CD4-positive, alpha-beta T cell treated with Interferon gamma for 1 hour (primary cell): ENCODE measurements at places on chromosomes 1 and 21.
A peak's percentile ranks its signal among the peaks of the same experiment; 100 is the strongest.

GRCh38 chr1:17190010-17190995 lies 14.6 kb upstream of the PADI1 start:
- no peak for DNase-seq

- peak; percentile 13 for DNase-seq
Observed at GRCh38 chr1:174021591-174022079, 522 bp downstream of the RC3H1 start.

- no peak for DNase-seq
Observed at GRCh38 chr1:116882866-116883265, 26.9 kb upstream of the PTGFRN start.

DNA sequence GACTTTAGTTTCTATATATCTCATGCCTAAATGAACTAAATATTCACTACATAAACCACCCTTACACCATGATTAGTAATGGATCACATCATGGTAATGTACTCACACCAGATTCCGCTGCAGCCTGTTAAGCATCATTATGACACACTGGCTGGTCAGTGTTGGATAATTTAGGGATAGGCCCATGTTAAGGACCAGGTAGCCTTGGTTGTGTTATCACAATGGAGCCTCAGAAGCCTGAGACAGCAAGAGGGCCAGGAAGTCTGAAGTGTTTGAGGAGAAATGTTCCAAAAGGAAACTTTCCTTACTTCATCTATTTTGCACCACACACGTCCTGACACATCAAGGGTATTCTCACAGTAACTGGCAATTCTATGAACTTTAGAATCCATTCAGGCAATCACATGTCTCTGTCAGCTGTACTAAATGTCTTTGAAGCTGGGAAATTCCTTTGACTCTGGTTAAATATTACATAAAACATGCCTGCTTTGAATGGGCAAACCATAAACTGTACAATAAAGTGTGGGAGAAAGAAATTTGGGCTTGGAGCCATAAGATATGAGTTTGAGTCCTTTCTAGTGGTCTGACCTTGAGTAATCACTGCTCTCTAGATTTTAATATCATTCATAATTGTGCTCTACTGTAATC lies 105.3 kb upstream of the DPT start:
- no peak for DNase-seq

DNA sequence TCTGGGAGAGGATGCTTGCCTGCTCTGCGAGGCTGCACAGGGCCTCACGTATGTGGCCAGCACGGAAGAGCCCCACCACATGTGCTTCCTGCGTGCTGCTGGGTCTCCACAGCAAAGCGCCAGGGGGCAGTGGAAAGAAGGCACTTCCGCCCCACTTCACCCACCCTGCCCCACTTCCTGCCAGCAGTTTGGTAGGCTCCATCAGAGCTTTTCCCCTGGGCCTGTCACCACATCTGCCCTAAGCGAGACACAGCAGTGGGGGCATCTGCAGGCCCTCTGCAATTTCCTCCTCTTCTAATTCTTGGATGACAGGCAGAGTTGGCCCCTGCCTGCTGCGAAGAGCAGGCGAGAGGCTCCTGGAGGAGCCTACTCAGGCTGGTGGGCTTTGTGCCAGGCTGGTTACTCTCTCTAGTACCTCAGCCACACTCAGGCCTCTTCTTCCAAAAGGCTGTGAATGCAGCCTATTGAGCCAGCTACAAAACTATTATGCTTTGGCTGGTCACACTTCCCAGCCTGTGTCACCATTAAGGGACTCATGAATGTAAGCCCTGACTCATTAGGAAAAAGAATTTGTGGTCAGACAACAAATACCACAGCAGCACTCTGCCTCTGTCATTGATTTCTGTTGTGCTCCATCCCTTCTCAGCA lies 25.0 kb downstream of the CD244 start:
- DNase-seq = peak; percentile 86

GRCh38 chr1:220734571-220735326 lies 13.4 kb upstream of the MTARC2 start:
- DNase-seq = no peak

DNA sequence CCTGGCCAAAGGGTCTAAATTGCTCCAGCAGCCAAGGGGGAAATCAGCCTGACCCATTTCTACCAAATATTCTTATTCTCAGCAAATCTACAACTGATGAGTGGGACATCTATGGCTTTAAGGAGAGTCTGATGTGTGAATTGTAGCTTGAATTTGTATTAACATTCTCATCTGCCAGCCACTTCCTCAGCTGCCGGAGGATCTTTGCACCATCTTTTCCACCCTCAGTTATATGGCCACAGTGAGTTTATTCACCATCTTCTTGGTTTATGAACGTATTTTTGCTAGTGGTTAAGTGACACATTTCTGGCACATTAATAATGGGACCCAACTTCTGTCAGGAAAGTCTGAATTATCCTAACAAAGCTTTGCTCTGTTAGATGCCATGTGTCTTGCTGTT lies 69.6 kb downstream of the COLGALT2 start:
- DNase-seq = no peak

DNA sequence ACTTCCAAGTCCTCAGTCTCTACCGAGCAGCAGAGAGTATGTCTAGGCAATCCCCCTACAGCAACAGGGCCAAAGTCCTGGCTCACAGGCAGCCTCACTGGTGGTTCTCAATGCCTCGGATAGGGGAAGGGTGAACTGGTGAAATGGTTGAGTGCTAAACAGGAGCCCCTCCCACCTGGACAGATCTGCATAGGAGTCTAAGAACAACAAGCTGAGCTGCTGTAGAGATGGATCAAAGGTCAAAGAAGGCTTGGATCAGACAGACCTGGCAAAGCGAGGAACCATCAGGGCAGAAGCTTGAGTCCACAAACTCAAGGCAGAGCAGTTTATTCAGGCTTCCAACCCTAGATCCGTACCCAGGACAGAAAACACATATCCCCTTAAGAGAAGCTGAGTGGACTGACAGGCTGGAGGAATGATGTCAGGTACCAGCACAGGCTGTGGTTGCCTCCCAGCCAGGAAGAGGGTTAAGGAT lies 31.8 kb downstream of the RABIF start:
- no peak for DNase-seq

- DNase-seq = no peak
Observed at GRCh38 chr1:221376286-221376685, 365.6 kb downstream of the DUSP10 start.

DNA sequence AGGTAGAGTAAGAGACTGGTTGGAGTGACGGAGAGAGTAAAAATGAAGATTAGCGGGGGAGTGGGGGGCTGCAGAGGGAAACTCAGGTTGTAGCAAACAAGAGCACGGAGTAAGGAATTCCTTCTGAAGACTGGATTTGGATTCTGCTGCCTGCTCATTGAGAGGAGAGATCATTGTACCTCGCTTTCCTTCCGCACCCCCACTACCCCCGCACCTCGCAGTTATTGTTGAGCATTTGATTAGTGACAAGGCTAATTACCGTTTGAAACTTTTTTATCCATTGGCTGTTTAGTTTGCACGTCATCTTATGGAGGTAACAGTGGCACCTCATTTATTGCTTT lies 463 bp downstream of the PRPF3 start:
- no peak for DNase-seq

GRCh38 chr1:38061883-38062328 lies 15.3 kb upstream of the POU3F1 start:
- no peak for DNase-seq

DNA sequence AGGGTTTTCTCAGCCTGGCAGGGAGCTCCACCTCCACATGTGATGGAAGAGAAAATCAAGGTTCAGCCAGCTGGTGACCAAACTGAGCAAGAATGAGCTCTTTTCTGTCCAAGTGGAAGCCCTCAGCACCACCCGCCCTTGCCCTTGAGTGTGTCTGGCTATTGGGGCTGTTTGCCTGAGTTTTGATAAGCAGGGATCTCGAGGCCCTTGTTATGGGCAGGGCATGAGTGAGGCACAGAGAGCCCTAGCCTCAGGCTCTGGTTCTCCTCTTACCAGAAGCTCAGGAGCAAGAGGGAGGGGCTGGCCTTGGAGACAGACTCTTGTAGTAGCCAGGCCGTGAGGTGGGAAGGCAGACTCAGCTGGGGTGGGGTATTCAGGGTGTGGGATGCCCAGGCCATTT lies 37.5 kb upstream of the ARF1 start:
- DNase-seq = no peak

DNA sequence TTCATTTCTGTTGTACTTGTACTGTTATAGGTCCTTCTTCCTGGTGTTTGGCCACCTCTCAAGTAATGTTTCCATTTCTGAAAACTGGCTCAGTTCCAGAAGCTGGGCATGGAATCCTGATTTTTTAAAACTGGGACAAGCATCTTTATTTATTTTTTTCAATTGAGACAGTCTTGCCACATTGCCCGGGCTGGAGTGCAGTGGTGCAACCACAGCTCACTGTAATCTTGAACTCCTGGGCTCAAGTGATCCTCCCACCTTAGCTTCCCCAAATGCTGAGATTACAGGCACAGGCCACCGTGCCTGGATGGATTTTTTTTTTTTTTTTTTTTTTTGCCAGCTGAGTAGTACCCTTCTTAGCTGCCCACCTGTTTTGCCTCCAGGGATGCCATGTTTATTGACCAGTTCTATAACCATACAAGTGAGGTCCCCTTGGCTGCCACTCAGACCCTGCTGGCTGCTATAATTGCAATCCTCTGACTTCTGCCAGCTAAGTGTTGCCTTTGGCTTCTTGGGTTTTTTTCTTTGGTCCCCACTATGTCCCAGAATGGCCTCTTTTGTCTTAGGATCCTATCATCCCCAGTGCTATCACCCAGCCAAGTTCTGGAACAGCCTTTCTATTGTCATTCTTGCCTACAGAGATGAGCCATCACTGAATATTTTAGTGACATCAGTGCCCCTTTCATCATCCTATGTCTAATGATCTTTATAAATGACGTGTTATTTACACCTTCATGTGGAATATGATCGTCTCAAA lies 3.9 kb upstream of the DIP2A start:
- DNase-seq = no peak

- no peak for DNase-seq
Observed at GRCh38 chr1:152050886-152051675, 14.3 kb upstream of the S100A11 start.

DNA sequence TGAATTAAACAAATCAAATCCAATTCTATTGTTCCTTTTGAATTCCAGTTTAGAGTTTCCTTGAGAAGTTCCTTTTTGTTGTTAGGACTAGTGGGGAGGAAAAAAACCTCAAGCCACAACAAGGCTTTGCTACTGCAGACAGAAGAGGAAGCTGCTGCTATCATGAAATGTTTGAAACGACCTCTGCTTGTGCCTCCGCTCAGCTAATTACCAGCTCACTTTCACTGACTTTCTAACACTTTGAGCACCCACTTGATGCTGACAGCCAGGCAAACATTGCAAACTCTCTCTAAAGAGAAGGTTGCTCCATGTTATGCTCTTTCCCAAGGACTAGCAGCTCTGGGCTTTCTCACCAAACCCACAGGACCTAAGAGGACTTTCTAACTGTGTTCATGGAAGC lies 203.9 kb upstream of the PROX1 start:
- DNase-seq = no peak

- DNase-seq = no peak
Observed at GRCh38 chr1:154575951-154576566, 8.5 kb downstream of the CHRNB2 start.

DNA sequence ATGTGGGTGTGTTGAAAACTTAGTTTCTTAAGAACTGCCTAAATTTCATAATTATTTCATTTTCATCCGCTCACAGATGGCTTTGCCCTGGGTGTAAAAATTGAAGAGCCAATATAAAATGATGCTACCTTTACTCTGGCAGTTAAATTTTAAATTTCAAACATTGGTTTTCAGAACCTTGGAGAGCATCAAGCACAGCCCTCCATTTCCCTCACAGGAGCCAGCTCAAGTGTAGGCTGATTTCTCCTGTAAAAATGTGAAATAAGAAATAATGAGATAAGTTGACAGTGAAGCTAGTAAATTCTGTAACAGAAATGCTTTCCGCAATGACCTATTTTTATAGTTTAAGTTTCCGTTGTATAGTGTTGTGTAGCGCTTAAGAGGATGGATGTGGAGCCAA lies 53.9 kb upstream of the AKT3 start:
- no peak for DNase-seq

DNA sequence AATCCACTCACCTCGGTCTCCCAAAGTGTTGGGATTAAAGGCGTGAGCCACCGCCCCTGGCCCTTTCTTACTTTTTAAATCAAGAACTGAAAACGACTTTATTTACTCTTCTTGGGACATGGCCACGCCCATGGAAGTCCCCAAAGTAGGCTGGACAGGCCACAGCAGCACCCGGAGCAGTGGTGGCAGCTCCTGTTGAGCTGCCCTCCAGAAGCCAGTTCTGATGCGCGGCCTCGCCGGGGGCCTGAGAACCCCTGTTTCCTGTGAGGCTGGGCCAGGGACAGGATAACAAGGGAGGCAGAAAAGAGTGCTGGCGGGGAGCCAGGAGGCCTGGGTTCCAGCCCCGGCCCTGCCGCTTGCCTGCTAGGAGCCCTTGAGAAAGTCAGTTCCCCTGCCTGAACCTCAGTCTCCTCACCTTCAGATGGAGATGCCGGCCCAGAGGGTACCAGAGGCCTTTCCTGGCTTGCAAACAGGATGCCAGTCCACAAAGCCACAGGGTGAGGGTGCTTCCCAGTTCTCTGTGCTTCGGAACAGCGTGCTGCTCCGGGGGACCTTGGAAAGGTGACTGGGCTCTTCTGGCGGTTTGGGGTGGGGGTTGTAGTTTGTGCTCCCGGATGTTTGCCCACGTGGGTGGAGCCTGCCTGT lies 59.4 kb downstream of the RUNX3 start:
- no peak for DNase-seq

- DNase-seq = no peak
Observed at GRCh38 chr1:59419361-59420140, 122.7 kb downstream of the FGGY start.

DNA sequence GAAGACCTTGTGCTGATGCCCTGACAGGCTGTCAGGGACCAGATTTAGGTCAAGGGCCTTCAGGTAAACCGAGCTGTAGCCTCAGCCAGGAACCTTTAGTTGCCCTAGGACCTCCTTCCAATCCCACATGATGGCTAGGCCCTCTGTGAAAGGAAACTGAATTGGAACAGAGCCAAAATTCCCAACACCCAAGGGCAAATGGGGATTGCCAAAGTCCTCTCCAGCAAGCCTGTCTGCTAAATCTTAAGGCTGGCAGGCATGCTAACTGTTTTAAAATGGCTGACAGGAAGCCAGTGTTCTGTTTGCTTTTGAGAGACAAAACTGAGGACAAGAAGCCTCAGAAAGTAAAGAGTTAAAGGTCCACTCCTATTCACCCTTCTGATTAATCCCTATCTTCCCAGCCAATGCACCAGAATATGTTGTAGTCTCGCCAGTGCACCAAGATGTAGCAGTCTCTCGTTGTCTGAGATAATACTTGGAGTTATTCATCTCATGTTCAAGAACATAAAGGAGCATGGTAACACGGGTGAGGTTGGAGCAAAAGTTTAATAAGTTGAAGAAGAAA lies 35.1 kb downstream of the MSTO1 start:
- no peak for DNase-seq

GRCh38 chr1:47181955-47182675 lies 7.7 kb downstream of the PDZK1IP1 start:
- DNase-seq = no peak

DNA sequence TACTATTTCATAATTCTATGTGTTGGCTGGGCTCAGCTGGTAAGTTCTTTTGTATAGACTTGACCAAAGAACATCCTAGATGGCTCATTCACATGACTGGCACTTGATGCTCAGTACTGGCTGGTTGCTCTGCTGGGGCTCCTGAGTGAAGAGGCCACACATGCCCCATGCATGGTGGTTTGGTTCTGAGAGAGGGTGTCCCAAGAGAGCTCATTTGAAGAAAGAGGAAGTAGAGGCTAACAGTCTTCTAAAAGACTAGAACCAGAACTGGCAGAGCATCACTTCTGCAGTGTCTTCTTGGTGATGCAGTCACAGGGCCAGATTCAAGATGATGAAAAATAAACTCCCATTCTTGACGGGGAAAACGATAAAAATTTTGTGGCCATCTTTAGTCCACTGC lies 5.2 kb upstream of the BACH1 start:
- DNase-seq = peak; percentile 70

- DNase-seq = no peak
Observed at GRCh38 chr1:206000641-206001339, 2.4 kb downstream of the RAB7B start.
